ENCODE measurements at places on chromosomes 1 and 21.

DNA sequence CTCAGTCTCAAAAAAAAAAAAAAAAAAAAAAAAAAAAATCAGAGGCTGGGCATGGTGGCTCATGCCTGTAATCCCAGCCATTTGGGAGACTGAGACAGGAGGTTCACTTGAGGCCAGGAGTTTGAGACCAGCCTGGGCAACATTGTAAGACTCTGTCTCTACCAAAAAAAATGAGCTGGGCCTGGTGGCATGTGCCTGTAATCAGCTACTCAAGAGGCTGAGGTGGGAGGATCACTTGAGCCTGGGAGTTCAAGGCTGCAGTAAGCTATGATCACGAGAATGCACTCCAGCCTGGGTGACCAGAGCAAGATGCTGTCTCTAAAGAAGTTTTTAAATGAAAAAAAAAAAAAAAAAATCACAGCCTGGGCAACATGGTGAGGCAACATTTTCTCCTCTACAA is 10.3 kb downstream of the SEMA4A start:
- no peak for DNase-seq

DNA sequence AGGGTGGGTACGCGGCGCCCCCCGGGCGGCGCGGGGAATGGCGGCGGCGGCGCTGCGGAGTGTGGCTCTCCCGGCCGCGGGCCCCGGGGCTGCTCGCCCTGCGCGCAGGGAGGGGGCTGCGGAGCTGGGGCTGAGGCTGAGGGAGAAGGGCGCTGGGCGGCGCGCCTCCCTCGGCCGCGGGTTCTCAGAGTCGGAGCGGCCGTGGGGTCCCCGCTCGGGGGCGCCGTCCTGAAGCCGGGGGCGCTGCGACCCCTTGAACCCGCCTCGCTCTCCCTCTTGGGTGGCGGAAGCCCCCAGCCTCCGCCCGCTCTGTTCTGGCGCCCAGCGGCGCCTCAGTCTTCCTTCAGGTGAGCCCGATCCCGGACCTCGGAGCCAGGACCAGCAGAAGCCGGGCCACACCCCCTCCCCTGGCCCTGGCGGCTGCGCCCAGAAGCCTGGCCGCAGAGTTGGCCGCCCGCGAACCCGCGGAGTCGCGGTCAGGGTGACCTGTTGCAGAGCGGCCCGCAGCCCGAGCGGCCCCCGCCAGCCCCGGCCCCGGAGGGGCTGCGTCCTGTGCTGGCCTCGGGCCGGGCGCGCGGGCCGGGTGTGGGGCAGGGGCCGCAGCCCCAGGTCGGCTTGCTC is 532 bp downstream of the RALGPS2 start:
- peak; percentile 22 for DNase-seq

DNA sequence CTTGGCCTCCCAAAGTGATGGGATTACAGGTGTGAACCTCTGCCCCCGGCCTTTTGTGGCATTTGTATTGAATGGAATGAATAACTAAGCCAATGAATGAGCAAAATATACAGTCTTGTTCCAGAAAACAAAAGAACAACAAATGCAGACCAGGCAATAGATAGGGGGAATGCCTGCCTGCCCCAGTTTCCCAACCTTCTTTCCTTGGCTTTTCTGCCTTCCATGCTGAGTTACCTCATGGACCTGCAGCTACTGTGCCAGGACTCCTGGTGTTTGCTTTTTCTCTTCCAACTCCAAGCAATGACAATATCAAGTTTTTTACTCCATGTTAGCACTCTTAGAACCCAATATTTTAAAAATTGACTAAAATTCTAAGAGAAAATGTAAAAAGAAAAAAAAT is 58.6 kb upstream of the BACH1 start:
- no peak for DNase-seq

- DNase-seq, result no peak
These were observed 316.1 kb downstream of the AJAP1 start for GRCh38 chr1:4970532-4970931.

DNA sequence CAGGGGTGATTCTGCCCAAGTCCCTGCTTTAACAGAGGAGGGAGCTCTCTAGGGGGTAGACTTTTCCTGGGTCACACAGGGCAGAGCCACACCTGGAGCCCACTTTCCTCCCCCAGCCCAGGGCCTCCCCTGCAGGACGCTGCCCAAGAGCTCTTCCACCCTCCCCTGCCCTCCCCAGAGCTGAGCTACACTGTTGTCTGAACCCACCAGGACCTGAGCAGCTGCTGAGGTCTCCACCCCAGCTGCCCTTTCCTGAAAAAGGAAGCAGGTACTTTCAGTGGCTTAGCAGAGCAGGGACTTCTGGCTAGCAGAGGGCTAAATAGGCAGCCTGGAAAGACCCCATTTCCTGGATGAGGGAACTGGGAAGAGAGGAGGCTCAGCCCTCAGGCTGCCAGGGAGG is 169.3 kb upstream of the ETV3 start:
- no peak for DNase-seq

GRCh38 chr1:161209790-161210409 is 5.2 kb upstream of the FCER1G start:
- peak; percentile 59 for DNase-seq

DNA sequence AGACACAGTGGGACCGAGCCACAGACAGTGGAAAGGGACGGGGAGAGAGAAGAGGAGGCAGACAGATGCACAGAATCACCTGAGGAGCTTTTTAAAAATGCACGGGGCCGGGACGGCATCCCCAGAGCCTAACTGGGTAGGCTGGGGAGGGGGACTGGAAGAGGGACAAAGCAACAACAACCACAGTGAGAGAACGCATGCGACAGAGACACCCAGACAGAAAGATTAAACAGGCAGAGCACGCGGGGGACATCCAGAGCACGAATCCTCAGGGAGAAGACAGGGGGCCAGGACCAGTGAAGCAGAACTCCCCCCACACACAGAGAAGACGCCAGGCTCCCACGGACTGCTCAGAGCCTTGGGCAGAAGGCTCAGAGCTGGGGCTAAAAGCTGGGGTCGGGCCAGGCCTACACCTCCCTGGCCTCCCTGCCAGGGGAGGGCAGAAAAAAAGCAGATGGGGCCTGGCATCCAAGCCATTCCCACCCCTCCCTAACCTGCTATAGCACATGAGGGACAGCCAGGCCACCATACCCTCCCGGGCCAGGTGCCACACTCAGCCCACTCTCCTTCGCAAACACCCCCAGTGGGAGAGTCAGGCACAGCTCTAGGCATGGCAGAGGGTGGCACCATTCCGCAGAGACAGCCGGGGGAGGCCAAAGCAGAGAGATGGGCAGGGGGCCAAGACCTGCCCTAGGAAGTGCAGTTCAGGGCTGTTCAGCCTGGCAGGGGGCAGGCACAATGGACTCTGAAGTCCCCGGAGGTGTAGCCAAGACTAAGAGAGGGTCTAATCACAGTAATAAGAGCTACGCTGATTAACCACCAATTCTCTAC is 29.8 kb upstream of the COL16A1 start:
- no peak for DNase-seq

DNA sequence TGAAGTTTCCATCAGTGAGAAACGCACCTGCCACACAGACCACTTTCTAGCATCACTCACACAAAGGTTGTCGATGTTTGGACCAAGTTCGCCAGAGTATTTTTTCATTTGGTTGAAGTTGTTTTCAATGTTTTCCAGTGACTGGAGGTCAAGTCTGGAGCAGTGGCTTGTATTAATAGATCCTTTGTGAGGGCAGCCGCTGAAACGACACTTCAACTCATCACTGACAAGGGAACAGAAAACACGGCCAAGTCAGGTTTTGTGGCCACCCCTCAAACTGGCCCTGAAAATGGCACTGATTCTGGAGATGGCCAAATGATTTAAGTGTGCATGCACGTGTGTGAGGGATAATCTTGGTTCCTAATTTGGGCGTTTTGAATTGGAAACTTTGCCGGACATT is 675.6 kb downstream of the SMYD3 start:
- no peak for DNase-seq

- no peak for DNase-seq
These were observed 26.7 kb downstream of the C1orf146 start for GRCh38 chr1:92244376-92244775.

- DNase-seq, result no peak
These were observed 377.5 kb downstream of the GPATCH2 start for GRCh38 chr1:217253351-217253750.

GRCh38 chr1:115404911-115405310 is 66.9 kb upstream of the NGF start:
- no peak for DNase-seq

- DNase-seq, result no peak
These were observed 30.6 kb downstream of the KANK4 start for GRCh38 chr1:62288662-62289061.

DNA sequence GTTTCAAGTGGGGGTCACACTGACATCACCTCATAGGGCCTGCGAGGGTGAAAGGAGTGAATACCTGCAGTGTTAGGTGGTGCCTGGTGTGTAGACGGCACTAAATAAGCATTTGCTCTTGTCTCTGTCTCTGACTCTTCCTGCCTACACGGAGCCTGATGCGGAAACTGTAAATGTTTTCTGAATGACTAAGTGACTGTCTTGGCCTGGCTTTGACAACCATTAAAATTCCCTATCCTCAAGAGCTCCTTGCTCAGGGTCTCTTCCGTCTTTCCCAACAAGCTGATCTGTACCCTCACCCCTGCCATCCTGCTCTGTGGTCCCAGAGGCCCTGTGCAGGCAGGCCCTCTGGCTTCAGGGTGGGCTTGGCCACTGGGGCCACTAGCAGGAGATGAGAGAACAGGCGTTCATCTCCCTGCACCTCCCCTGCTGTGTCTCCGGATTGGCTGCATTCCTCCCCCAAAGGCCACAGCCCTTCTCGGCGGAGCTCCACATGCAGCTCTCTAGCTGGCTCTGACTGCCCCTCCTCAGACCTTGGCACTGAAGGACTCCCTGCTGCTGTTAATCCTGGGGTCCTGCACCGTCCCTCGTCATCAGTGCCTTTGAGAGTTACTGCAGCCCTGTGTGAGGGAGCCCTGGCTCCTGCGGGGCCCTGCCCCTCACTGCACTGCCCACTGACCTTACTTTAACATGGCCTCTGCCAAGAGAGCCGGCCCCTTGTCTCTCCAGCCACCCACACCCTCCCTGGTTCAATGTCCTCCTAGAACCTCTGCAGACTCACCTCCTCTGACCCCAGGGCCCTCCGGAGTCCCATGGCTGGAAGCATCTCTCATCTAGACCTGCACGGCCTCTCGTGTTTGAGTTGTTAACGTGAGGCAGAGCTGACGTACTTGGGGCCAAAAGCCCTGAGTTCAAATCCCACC is 211.1 kb downstream of the MATN1 start:
- DNase-seq, result peak; percentile 40

DNA sequence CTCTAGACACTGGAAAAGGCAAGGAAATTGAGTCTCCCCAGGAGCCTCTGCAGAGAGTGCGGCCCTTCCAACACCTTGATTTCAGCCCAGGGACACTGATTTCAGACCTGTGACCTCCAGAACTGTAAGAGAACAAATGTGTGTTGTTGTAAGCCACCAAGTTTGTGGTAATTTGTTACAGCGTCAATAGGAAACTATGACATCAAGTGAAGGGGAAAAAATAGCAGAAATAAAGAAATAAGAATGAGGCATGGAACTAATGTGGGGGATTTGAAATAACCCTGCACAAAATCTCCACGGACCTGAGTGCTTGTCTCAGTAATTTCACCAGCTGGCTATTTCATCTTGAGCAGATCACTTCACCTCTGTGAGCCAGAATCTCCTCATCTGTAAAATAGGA is 227.8 kb upstream of the JUN start:
- no peak for DNase-seq

GRCh38 chr1:248838357-248839167 is 538 bp downstream of the ZNF672 start:
- DNase-seq, result peak; percentile 78

- peak; percentile 91 for DNase-seq
These were observed at the start of gene SF3B4 for GRCh38 chr1:149927563-149928400. Gene SF3B4, minus strand, starts transcription at chr1:149927803. Its CDS starts 44 bp downstream, at chr1:149927759.

GRCh38 chr1:199612976-199613774 is 414.3 kb upstream of the NR5A2 start:
- peak; percentile 41 for DNase-seq

GRCh38 chr1:81702079-81702715 is 98.5 kb upstream of the ADGRL2 start:
- no peak for DNase-seq

GRCh38 chr1:203181586-203182386 is 4.7 kb downstream of the CHI3L1 start:
- no peak for DNase-seq

GRCh38 chr1:26019641-26020315 is 1.8 kb upstream of the EXTL1 start:
- peak; percentile 47 for DNase-seq

GRCh38 chr1:200234938-200235337 is 174.9 kb downstream of the ZNF281 start:
- DNase-seq, result no peak

GRCh38 chr1:86156566-86157455 is at the start of gene COL24A1:
Gene COL24A1, minus strand, starts transcription at chr1:86156772. Its CDS starts 376 bp downstream, at chr1:86156396.
- peak; percentile 54 for DNase-seq

- peak; percentile 28 for DNase-seq
These were observed 13.7 kb upstream of the RGS16 start for GRCh38 chr1:182617734-182618351.

DNA sequence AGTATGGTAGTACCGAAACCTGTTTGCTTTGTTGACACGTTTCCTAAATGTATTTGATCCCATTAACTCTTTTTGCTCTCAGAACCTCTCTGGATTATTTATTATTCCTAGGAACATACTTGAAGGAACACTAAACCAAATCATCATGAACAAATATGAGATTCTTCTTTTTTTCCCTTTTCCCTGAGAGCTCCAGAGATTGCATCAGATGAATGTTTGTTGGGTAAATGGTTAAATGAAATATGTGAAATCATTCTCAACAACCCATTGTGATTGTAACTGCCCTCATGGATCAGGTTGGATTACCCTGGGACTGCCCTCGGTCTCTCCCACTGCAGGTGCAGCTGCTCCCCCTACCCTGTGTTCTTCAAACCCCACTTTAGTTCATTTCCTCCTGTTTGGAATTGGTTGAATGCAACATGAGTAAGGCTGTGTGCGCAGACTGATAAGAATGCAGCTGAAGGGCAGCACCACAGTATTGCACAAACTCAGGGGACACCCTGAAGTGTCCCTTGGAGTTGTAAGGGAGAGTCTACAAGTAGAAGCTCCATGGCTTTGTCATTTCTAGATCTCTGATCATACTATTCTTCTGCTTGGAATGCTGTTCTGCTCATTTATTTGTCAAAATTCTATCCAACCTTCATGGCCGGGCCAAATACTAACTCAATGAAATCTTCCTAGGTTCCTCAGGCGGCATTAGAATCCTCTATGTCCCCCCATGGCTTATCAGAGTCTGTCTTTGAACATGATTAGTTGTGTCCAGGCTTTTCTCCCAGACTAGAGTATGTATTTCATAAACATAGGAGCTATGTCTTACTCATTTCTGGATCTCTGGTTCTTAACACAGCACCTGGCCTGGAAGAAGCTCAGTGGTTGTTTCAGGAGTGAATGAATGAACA is 47.1 kb upstream of the NEK2 start:
- no peak for DNase-seq

DNA sequence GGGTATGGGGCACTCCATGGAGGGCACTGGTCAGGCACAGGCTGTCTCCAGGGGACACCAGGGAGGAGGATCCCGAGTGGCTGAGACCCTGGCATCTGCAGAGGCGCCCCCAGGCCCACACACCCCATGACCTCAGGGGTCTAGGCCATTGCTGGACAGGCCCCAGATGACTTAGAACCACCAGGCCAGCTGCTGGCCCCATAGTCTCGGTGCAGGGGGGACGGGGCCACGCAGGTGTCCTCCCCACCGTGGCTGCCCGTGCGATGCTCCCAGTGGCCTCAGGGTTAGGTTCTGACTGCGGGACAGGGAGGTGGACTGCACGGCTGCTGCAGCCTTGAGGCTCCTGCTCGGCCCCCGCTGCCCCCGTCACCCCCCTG is 44.0 kb downstream of the MORN1 start:
- DNase-seq, result no peak

- DNase-seq, result no peak
These were observed 70.4 kb downstream of the MPZL1 start for GRCh38 chr1:167792188-167792565.
